Testis (tissue), 5 donors: ENCODE measurements at places on chromosomes 1 and 21.

- DNase-seq: peak; percentile 66
Measured at GRCh38 chr1:61436491-61437120, 288.3 kb downstream of the TM2D1 start.

- DNase-seq: no peak
Measured at GRCh38 chr1:84913555-84913892, 20.5 kb upstream of the LPAR3 start.

DNA sequence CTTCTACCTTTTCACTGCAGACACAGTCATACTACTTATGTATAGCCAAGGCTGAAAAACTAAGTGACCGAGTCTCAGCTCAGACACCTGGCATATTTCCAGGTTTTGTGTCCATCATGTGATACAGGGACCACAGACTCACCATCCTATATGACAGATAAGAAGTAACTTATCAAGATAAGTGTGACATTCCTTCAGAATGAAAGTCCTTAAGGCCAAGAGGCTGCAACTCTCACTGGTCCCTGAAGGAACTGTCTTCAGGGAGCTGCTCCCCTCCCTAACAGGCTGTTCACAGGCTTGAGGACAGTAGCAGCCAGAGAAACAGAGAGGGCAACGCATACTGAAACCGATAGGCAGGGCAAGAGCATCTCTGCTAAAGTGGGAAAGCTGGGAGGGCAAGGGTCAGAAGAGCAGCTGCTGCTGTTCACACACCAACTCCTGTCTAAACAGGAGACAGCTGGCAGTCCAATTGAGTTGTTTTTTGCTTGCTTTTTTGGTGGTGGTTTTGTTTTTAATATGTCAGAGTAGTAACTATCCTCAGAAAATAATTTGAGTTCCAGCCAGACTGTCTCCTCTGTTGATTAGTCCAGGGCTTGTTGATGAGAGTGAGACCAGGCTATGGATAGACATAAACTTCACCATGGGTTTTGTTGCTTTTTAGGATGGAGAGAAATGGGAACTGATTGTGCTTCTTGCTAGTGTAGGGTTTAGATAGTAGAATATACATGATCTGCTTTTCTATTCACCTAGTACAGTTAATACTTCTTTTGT lies 67.7 kb downstream of the MACF1 start:
- DNase-seq: no peak

GRCh38 chr1:61670016-61670415 lies 54.9 kb downstream of the TM2D1 start:
- no peak for DNase-seq

- DNase-seq: no peak
Measured at GRCh38 chr1:10888291-10888690, 91.8 kb upstream of the CASZ1 start.

DNA sequence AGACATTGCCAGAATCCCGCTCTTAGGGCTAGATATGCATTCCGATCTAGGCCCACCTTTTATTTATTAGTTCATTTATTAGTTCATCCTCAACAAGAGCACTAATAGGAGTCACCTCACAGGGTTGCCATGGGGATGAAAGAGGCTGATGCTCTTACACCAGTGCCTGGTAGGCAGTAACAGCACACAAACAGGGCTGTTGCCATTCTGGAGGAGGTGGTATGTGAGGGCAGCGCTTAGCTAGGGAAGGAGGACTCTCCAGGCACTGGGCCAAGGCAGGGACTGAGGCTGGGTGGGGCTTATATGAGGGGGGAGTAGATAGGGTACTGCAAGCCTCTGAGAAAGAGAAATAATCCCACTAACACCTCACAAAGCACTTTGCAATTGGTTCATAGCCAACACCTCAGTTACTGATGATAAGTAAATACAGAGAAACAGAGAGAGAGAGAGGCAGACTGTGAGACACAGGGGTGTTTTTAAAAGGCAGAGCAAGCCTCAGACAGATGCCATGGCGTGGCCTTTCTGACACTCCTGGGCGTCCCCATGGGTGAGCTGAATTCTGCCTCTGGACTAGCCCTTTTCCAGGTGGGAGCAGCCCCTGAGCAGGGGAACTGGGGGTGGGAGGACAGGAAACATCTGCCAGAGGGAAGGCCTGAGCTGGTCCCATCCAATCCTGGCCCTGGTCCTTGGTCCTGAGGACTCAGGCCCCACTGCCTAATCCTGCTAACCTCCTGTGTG lies 5.9 kb downstream of the FCGR2A start:
- no peak for DNase-seq

- no peak for DNase-seq
Measured at GRCh38 chr1:16324456-16324890, 27.8 kb downstream of the FBXO42 start.

DNA sequence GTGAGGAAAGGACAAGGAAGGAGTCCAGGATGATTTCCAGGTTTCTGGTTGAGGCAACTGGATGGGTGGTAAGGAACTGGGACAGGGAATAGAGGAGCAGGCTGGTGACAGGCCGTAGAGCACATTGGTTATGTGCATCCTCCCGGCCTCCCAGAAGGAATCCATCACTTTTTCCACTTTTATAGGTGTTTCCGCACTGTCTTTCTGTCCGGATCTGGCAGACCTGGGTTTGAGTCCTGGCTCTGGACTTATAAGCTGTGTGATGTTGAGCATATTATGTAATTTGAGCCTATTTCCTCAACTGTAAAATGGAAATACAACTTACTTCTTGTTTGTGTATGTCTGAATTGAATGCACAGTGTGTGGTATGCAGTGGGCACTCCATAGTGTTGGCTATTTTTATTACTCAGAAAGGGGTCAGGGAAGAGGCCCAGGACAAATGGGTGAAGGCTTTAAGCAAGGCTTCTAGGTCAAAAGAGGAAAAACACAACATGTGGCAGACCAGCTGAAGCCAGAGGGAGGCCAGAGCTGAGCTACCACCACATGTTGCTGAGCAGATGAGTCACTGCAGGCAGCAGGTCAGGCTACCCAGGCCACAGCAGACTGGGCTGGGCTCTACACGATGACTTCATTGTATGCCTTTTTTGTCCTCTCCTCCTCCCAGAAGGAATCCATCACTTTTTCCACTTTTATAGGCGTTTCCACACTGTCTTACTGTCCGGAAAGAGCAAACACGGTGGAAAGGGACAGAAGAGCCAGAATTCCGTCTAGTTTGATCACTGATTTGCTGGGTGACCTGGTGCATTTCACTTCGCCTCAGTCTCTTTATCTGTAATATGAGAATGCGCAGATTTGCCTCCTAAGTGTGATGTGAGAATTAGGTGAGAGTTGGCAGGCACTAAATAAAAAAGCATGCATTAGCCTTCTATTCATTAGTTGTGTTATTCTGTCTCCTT lies 791 bp upstream of the MAST2 start:
- peak; percentile 70 for DNase-seq

GRCh38 chr1:203069030-203069747 lies 16.6 kb downstream of the MYOG start:
- no peak for DNase-seq

- DNase-seq: peak; percentile 33
Measured at GRCh38 chr1:27001570-27002360, 8.3 kb downstream of the TRNP1 start.

- DNase-seq: peak; percentile 94
Measured at GRCh38 chr1:24070821-24071393, 41.0 kb downstream of the MYOM3 start.

- no peak for DNase-seq
Measured at GRCh38 chr21:33281096-33281652, 15.0 kb downstream of the IL10RB start.

GRCh38 chr1:205263580-205264190 lies 35.9 kb downstream of the TMCC2 start:
- no peak for DNase-seq

- DNase-seq: peak; percentile 69
Measured at GRCh38 chr21:29299046-29299915, 559 bp downstream of the BACH1 start.

DNA sequence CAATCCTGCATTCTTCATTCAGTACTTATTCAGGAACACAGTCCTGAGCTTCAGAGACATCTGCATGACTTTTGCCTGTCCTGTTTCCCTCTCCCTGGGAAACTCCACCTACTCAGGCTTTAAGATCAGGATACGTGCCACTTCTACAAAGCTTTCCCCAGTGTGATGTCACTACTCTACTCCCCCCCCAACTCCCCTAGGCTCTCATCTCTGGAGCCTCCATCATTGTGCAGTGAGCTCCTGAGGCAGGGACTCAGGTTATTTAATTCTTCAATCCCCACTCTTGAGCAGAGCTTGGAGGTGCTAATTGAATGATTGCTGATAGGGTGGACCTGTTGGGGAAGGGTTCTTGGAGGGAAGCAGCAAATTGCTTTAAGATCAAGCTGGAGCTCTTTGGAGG lies 1.2 kb downstream of the NT5C1A start:
- no peak for DNase-seq

DNA sequence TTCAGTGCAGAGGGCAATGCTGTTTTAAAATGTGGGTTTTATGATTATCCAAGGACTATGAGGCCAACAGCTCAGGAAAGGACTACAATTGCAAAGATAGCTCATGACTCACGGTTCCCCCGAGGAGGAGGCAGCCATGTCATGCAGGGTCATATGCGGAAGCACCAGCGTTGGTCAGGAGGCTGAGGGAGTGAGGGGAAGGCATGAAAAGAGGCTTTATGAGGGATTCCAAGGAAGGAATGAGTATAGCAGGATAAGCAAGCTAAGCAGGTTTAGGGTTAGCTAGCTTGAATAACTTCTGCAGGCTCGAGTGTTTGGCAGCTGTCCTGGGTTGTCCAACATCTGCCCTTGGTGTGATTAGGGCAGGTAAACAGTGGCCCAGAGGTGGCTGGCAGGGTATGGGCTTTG lies 495.1 kb downstream of the SETD4 start:
- DNase-seq: peak; percentile 24

DNA sequence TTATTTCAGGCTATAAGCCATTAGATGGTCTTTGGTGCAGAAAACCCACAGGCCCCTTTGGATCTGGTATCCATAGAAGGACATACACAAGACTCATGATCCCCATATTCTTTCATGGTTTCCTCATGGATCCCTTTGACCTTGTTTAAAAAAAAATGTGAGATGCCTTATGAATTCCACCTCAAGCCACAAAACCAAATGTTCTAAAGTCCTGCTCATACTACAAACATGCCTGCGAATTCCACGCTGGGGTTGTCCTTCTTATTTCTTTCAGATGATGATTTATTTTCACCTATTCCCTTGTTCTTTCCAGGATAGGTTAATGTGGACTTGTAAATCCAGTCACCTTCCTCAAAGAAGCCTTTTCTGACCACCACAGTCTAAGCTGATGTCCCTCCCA lies 256.9 kb upstream of the DPYD start:
- no peak for DNase-seq

GRCh38 chr1:17403081-17403480 lies 31.1 kb downstream of the PADI6 start:
- no peak for DNase-seq

- no peak for DNase-seq
Measured at GRCh38 chr21:16388911-16389560, 659.3 kb downstream of the USP25 start.

- DNase-seq: no peak
Measured at GRCh38 chr1:223156343-223156742, 13.3 kb upstream of the TLR5 start.

DNA sequence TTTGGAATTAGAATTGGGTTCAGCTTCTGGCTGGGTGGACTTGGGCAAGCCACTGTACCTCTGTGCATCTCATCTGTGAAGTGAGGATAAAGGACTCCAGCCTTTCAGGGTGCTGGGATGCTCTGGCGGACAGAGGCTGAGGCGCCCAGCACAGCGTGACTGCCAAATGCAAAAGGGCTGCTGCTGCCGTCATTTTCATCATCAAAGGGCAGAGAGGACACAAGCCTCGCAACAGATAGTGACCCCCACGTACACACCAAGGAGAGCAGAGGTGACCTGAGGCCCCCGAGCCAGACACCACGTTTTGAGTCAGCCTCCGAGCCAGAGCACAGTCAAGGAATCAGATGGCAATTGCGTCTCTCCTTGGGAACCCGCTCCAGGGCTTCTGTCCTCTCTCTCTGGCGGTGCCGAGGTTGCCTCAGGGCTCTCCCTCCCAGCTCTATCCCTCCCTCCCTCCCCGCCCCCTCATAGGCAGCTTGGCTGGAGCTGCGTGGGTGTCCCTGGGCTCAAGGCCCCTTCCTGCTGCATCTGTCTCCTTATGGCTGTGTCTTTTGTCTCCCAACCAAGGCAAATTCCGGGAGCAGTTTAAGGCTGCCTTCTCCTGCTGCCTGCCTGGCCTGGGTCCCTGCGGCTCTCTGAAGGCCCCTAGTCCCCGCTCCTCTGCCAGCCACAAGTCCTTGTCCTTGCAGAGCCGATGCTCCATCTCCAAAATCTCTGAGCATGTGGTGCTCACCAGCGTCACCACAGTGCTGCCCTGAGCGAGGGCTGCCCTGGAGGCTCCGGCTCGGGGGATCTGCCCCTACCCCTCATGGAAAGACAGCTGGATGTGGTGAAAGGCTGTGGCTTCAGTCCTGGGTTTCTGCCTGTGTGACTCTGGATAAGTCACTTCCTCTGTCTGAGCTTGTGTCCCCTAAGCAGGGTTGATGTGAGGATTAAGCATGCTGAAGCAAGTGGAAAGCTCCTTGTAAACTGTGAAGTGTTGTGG lies 9.0 kb downstream of the HCRTR1 start:
- DNase-seq: peak; percentile 81

- no peak for DNase-seq
Measured at GRCh38 chr1:232212253-232212652, 417.7 kb downstream of the SIPA1L2 start.

- no peak for DNase-seq
Measured at GRCh38 chr1:240591078-240591477, 20.9 kb downstream of the GREM2 start.

GRCh38 chr1:14824314-14824915 lies 225.9 kb downstream of the KAZN start:
- no peak for DNase-seq

- DNase-seq: no peak
Measured at GRCh38 chr21:31283025-31283424, 61.0 kb downstream of the TIAM1 start.

DNA sequence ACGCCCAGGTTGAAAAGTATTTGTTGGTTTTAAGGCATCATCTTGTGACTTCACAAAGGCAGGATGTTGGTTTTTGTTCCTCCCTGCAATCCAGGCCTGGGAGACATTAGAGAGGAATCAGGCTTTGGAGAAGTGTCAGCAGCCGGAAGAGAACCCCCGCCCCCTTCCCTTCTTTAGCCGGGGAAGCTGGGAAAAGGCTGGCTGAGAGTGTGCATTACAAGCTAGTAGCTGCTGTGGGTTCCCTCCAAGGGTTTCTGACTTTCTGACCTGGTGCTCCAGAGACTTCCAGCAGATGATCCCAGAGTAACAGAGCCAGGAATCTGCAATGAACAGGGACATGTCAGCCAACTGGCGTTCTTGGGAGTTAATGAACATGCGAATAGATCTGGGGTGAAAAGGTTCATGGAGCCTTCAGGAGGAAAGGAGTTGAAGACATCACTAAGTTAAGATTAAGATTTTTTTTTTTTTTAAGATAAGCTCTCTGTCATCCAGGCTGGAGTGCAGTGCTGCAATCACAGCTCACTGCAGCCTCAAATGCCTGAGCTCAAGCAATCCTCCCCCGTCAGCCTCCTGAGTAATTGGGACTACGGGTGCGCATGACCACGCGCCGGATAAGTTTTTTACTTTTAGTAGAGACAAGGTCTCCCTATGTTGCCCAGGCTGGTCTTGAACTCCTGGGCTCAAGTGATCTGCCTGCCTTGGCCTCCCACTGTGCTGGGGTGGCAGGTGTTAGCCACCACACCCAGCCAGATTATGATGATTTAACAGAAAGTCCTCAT lies 7.5 kb downstream of the DISP3 start:
- DNase-seq: no peak
